ENCODE measurements at places on chromosomes 5 and 9.

GRCh38 chr5:115586525-115587146 lies 15.6 kb downstream of the TICAM2 start:
- peak; percentile 55 for DNase-seq

- DNase-seq, result peak; percentile 75
These were observed 27.5 kb downstream of the SH3TC2 start for GRCh38 chr5:149035372-149035790.

DNA sequence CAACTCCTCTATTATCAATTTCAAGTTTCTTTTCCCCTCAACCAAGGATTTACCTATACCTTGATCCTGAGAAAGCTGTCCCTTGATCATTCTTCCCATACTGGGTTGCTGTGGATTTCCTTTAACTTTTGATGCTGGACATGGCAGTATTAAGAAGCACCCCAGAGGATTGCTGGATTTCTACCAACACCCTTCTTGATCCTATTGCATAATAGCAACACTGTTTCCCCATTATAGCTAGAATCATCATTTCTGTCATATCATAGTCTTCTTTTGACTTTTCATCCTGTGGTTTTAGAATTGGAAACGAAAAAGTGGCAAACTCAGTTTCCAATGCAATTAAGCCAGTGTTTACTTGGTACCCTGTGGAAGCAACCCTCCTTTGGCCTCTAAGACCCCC lies 154.9 kb downstream of the ARRDC3 start:
- no peak for DNase-seq

DNA sequence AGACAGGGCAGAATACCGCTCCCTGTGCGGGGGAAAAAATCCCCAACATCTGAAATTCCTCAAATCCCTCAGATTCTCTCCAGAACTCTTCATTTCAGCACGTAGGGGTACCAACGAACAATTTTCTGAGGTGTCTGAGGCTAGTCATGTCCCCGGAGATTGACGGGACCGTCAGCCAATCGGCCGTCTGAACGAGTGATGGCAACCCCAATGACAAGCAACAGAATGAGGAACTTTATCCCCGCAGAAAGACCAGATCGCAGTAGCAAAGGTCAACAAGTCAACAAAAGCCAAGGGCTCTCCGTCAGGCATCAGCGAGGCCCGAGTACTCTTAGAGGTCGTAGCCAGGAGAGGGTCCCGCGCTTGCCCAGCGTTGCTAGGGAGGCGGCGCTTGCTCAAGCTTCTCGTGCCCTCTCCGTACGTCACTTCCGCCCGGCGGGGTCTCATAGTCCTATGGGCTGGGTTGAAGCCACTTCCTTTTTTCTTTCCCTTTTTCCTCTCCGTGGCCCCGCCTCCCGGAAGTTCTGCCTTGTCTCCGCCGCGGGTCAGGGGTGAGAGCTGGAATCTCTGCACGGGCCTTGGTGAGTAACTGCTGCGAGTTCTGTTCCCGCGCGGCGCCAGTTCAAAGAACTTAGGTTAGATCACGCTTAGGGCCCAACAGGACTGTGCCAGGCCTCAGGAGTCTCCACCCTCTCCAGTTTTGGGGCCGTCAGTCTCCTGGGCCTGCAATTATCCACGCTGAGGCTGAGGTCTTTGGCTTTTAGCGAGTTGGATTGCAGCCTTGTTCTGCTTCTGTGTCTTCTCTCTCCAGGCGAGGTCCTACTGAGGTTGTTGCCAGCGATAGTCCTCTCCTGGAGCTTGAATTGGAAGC lies at the start of gene RNF20:
RNF20 (plus strand) TSS at position 520 of the 871 bp plus-strand sequence. CDS start 1,571 bp downstream, outside the sequence.
- DNase-seq, result peak; percentile 99

DNA sequence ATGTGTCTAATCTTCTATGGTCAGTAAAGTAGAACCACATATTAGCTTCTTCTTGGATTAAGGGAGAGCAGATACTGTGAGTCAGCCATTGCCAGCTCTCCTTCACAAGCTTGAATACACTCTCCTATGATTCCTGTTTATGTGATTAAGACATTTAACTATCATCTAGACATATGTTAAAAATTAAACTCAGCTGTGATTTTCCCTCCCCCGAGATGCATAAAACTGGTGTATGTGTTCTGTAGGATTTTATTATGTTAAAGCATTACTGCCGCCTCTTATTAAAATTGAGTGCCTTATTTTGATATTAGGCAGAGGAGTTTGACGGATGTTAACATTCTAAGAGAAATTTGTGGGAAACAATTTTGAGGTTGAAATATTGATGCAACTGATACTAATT lies 114.6 kb downstream of the ACTBL2 start:
- peak; percentile 25 for DNase-seq

- no peak for DNase-seq
These were observed 155.4 kb upstream of the COL5A1 start for GRCh38 chr9:134486143-134486591.

- DNase-seq, result no peak
These were observed 14.7 kb downstream of the TLN1 start for GRCh38 chr9:35717132-35717870.

DNA sequence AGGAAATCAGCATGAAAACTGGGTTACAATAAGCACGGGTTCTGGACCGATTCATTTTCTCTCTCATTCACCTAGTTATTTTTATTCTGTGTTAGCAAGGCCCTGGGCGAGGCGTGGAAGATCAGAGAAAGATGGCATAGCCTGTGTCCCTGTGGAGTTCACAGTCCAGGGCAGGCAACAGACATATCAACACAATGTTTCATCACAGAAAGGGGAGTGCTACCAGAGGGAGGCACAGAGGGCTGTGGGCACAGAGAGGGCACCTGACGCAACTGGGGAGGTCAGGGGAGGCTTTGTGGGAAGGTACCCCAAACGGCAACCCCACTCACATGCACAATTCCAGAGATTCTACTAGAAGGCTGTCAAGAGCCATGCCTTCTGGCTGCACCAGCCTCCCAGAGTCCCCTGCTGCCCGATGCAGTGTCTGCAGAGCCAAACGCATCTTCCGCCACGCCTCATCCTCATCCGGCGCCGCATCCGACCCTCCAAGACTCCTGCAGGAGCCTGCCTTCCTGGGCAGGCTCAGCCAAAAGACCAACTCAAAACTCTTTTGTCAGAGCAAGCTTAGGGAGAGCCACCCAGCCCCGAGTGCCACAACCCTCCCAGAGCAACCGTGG lies 1.4 kb downstream of the FAM193B start:
- DNase-seq, result no peak

DNA sequence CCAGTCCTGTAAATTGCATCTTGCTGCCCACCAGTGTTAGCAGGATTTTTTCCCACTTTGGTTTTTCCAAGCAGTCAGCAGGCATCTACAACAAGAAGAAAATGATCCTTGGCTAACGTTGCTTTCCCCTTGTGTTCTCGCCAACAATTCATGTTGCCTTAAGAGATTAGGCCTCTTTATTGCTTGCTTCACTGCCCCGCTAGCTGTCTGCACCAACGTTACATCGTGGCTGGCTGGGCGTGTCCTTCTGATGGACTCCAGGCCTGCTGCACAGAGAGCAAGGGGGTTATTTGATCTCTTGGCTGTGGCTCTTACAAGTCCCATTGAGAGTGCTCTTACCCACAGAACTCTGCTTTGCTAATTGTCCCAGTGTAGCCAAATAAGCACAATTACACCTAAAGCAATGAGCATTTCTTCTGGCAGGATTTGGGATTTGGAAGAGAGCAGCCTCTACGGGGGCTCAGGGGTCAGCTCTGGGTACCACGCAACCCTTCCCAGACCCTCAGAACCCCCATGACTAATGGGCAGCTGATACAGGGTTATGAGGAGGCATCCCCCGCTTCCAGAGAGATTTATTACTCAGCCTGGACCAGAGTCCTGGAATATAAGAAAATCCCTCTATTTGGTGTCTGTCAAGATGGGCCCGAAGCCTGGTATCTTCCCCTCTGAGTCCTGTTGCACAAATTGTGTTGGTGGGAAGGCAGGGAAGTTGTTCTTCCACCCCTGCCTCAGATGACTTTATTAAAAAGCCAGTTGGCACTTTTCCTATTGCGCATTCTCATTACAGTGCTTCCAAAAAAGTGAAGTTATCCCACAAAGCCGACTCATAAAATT lies 17.6 kb downstream of the DCANP1 start:
- DNase-seq, result no peak

DNA sequence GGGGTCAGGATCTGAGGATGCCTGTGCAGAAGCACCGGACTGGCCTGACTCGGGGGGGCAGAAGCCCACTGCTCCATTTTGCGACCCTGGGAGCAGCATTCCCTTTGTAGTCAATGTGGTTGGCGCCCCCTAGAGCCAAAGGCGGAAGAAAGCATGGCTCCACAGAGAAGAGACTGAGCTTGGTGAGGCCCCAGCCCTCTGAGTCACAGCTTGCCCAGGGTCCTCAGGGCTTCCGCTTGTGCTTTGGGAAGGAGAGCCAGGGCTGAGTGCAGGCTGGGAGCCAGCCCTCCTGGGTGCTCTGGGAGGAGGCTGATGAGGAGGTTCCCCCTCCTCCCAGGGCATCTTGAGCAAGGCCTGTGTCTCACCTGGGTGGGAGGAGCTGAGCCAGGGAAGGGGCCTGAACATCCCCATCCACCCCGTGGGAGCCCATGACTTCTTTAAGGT lies 5.5 kb upstream of the AQP3 start:
- DNase-seq, result peak; percentile 78

DNA sequence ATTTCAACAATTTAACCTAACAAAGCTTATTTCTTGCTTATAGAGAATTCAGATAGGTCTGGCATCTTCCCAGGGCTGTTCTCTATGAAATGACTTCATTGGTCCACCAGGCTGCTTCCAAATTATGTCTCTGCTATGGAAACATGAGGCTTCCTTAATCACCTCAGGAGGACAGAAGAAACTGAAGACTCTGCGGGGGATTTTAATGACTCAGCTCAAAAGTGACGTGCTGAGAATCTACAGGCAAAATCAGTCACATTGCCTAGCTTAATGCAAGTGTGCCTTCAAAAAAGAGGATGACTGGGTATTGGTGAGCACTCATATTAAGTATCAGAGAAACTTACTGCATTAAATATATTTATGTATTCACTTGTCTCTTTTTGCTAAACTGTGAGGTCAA lies 315.5 kb upstream of the RGMB start:
- peak; percentile 89 for DNase-seq

DNA sequence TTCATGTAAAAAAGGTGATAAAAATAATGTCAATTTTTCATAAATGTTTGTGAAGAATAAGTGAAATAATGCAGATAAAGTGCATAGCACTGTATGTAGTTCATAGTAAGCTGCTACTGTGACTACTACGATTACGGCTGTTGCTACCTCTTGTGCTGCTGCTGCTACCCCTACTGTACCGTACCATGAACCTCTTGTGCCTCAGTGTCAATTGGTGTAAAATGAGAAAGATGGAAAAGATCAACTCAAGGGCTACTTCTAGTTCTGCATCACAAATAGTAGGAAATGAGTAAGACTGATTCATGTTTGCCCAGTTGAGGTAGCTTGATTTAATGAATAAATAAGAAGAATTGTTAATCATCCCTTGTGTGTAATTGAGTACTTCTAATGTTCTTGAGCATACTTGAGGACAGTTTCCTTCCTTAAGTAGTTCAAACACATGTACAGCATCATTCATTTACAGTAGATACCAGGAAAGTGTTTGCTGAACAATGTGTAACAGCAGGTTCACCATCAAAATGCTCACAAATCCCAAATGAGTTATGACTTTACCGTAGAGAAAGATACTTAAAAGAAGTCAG lies 200.0 kb upstream of the ATP10B start:
- DNase-seq, result no peak

- no peak for DNase-seq
These were observed 1.9 kb upstream of the FIBCD1 start for GRCh38 chr9:130940693-130941576.

DNA sequence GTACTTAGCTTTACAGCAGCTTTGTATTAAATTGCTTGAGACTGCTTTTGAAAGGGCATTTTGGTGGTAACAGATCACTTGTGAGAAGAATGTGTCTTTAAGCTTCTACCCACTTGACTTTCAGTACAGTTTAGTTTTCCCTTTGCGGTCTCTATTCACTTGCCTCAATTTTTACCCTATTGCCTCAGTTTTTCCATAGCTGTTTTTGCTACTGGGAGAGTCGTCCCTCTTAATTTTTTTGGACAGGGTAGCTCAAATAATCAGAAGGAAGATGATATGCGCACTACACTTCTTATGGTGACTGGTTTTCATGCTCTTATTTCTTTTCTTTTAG lies 18.8 kb downstream of the UGCG start:
- DNase-seq, result no peak

DNA sequence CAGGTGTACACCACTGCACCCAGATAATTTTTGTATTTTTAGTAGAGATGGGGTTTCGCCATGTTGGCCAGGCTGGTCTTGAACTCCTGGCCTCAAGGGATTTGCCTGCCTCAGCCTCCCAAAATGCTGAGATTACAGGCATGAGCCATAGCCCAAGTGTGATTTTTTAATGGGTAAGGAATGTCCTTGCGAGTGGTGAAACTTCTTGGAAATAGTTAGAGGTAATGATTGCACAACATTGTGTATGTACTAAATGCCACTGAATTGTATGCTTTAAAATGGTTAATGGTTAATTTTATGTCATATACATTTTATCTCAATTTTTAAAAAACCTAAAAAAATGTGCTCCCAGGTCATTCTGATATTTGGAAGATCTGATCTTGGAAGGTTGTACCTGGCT lies 59.9 kb upstream of the IL6ST start:
- no peak for DNase-seq

- no peak for DNase-seq
These were observed 3.3 kb upstream of the SH2D3C start for GRCh38 chr9:127781806-127782205.

DNA sequence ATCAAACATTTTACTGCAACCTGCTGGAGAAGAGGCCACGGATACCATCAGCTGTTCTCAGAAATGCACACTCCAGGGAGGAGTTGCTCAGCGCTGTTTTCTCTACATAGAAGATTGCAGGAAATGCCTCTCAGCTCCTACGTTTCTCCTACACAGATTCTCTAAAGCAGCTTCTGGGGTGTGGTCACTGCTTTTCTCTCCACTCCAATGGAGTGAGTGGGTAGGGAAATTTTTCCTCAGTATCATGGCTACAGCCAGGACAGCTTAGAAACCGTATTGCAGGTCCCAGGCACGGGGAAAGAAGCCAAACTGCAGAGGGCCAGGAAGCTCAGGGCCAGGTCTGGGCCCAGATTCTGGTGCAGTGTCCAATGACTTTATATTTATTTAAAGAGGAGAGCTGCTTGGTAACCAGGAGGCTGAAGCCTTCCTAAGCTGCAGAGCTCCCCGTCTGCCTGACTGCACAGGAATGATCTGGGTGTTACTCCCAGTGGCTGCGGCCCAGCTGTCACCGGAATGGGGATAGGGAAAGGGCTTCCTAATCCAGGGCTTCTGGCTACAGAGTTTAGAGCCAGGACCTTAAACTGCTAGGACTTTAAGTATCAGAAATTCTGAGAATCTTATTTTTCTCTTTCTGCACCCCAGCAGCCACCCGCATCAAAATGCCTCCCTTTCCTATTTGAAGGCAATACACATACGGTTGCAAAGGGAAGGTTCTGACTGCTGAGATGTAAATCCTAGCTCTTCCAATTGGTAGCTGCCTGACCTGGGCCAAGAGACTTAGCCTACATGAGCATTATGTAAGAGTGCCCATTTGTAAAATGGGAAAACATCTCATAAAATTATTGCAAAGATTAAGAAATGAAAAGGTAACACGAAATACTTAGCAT lies 1.4 kb upstream of the SPTAN1 start:
- DNase-seq, result peak; percentile 23

DNA sequence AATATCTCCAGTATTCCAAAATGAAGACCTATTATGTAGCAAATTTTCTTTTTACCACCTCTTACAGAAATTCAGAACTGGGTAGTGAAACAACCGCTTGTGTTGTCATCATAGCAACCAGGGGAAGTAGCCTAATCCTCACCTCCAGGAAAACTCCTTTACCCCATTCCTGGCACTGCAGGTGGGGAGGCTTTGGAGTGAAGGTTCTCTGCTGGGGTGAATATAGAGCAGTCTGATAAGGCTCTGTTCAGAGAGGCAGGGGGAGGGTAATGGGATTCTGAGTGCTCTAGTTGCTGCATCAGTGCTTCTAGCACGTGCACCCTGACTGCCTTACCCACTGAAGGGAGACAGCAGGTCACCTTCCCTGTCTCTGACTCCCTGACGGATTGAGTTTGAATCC lies 116.2 kb downstream of the MAN2A1 start:
- DNase-seq, result no peak
